ENCODE measurements at places on chromosomes 3 and 15. TPM values are rescaled to one million over a fixed set of nuclear protein-coding genes. Genes with fewer than 3 reads are reported as not detected.

- no peak for DNase-seq
- H3K4me1 ChIP-seq: no peaks in the 10 kb centered on the region
- H3K27me3 ChIP-seq: no peaks in the 10 kb centered on the region
- no peak overlapping the region for H3K27ac ChIP-seq
These were observed 368.2 kb downstream of the GABRG3 start for GRCh38 chr15:27339138-27339537.

- H3K27ac ChIP-seq: no peak overlapping the region
- no peak overlapping the region for H3K4me3 ChIP-seq
- H3K4me1 ChIP-seq: no peaks in the 10 kb centered on the region
- no peaks in the 10 kb centered on the region for H3K36me3 ChIP-seq
These were observed 14.1 kb upstream of the CCR4 start for GRCh38 chr3:32937331-32937730.

GRCh38 chr15:95105229-95105628, 873.9 kb downstream of the MCTP2 start:
- H3K27me3 ChIP-seq: no peaks in the 10 kb centered on the region
- H3K27ac ChIP-seq: no peak overlapping the region
- DNase-seq: no peak
- H3K36me3 ChIP-seq: no peaks in the 10 kb centered on the region
- H3K4me3 ChIP-seq: no peak overlapping the region

MB21D2 gene
- 4.9 TPM for total RNA-seq
